NCI-H69 (cell line): ENCODE measurements at places on chromosomes 7 and 10.

DNA sequence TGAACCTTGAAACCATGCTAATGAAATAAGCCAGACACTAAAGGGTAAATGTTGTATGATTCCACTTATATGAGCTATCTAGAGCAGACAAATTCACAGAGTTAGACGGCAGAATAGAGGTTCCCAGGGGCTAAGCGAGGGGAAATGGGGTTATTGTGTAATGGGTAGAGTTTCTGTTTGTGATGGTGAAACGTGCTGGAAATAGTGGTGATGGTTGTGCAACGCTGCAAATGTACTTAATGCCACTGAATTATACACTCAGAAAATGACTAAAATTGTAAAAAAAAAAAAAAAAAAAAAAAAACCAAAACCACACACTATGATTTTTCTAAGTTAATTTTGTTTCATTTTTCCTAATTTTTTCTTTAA, 30.0 kb downstream of the SFXN4 start:
- DNase-seq: no peak

DNA sequence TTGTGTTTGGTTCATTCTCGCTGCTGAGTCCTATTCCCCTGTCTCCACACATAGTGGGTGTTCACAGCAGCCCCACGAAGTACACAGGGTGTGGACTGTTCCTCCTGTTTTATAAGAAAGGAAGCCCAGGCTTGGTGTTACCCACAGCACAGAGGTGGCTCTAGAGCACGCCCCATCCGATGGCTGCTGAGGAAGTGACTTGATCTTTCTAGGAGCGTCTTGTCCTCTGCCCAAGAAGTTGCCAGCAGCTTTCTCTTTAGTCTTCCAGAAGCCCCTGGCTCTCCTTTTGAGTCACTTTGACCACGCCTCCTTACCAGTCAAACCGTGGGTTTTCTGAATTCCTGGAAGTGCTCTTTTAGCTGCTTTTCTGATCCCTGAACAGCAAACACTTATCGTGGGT, 94.0 kb downstream of the GRK5 start:
- no peak for DNase-seq

- DNase-seq: no peak
Observed at GRCh38 chr10:10209167-10209566, 808.5 kb upstream of the CELF2 start.

- DNase-seq: no peak
Observed at GRCh38 chr7:116052006-116052405, 21.4 kb upstream of the TFEC start.

DNA sequence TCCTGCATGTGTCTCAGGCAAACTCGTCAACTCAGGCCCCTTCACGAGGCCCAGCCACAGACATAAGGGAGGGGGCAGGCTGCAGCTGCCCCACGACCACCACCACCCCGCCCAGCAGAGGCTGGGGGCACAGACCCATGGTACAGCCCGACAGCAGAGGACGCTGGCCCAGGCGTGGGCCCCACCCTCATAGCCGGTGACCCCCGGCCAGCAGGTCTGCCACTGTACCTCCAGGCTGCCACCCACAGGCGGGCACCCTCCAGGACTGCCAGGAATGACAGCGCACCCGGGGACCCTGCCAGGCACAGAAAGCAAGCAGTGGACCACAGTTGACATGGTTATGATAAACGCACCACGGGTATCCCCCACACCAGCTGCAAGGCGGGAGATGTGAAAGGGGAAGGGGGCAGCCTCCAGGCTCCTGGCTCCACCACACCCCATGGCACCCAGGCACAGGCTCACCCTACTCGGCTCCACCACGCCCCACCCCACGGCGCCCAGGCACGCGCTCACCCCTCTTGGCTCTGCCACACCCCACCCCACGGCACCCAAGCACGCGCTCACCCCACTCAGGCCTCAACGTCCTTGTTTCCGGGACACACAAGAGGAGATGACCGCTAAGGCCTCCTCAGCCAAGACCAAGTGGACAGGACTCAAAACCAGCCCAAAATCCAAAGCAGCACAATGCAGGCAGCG, 135.9 kb downstream of the MAD1L1 start:
- no peak for DNase-seq

GRCh38 chr10:11165591-11166543, 148.2 kb downstream of the CELF2 start:
- DNase-seq: peak; percentile 4

- no peak for DNase-seq
Observed at GRCh38 chr10:48682265-48682664, 2.4 kb upstream of the WDFY4 start.

GRCh38 chr7:99667179-99667578, 12.6 kb downstream of the CYP3A5 start:
- no peak for DNase-seq

DNA sequence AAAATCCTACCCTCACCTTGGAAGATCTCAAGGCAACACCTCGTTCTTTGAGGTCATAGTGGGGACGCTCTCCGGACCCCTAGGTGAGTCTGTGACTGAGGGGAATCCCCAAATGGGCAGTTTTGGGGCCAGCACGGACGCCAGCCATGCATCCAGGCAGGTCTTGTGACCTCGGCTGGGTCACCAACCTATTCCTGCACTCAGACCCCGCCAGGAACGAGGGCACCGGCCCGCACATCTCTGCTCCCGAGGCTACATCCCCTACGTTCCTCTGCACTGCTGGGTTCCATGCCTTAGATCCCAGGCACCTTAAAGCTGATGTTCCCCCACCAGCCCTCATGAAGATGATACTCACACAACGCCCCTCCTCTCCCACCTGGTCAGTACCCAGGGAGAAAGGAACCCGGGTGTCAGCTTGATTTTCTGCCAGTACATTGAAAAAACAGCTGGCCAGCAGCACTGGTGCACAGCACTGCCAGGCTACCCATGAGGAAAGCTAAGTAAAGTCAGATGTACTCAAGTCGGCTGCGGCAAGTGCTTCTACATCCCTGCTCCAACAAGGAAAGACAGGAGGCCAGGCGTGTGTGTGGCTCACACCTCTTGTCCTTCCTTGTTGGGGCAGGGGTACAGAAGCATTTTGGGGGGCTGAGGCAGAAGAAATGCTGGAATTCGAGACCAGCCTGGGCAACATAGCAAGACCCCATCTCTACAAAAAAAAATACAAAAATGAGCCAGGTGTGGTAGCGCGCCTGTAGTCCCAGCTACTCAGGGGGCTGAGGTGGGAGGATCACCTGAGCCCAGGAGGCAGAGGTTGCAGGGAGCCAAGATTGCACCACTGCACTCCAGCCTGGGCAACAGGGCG, 48.1 kb downstream of the DIP2C start:
- no peak for DNase-seq

DNA sequence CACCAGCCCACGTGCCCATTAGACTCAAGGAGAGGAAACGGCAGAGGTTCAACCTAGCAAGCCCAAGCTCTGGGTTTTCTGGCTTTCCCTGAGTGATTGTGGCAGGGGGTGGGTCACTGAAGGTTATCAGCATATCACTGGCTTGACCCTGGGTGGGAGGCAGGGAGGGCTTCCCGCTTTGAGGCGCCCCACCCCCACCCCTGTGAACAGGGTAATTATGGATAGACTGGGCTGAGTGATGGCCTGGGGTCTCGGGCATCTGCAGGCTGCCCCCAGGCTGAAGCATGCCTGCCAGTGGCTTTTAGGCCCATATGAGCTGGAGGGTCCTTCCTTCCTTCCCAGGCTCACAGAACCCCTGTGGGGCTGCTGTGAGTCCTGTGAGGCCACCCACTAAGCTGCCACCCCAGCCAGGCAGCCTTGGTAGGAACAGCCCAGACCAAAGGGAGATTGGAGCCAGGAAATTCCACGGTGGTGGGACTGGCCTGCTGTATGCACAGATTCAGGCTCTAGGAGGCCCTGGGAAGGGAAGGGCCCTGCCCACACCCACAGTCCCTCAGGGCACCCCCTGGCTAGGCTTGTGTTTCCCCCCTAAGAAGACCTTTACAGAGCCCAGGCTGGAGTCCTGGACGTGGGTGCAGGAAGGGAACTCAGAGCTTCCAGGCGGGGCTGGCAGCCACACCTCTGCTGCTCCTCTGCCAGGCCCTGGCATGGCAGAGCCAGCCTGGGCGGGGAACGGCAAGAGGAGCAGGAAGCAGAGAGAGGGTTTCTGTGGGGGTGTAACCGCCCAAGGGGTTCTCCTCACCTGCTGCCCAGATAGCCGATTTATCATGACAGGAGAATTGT, 33.1 kb downstream of the GPRIN2 start:
- DNase-seq: peak; percentile 18

GRCh38 chr10:11687357-11687771, 54.8 kb upstream of the ECHDC3 start:
- DNase-seq: no peak

DNA sequence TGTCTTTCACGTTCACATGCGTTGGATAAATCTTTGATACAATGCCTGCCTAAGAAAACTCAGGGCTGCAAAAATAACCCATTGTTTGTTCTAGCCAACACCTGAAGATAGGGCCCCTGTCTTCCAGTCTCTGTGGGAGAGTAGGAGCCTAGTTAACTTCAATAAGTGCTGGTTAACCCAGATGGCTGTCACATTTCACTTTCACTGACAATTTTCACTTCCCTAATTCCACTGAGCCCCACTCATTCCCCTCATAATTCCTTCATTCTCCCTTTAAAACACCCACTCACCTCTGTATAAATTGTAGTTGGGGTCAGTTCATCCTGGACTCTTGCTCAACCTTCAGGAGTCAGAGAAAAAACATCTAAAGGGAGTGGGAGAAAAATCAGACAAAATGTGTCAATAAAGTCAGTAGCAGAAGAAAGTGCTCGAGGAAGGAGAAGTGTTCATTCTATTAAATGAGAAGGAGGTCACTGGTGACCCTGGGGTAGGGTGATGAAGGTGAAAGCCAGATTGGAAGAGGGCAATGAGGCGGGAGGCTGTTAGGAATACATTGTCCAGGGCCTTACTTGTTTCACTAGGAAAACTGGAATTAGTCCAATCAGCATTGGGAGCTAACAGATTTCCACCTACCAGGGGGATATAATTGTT, 51.2 kb upstream of the ABI1 start:
- DNase-seq: no peak

DNA sequence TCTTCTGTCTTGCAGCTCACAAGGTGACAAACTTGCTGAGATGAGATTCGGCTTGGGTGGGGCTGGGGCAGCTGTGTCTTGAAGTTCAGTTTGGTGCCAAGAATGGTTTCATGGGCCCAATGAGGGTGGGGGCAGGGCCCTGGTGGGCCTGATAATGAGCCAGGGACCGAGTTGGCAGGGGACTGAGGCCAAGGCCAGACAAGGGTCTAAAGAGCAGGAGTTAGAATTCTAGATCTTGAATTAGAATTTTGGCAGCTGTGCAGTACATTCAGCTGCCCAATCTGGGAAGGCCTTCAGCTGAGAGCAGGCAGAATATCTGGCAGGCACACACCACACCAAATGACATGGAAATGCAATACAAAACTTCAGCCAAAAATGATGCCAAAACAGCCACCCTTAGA, 1.5 kb upstream of the JAZF1 start:
- DNase-seq: no peak

- DNase-seq: no peak
Observed at GRCh38 chr7:144473908-144474307, 70.4 kb upstream of the NOBOX start.

DNA sequence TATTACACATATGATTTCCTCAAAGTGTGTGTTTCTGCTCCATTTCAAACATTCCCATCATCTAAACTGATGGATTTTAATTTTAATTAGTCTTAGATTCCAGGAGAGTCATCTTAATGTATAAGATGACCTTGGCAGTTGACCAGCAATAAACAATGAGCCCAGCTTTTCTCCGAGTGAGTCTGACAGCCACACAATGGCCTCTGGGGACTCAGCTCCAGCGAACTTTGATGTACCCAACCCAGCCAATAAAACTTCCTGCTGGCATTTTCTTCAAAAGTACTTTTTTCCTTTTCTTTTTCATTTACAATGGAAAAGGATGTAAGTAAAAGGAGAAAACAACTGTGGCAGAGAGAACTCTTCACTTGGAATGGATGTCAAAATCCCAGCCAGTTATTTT, 139.1 kb upstream of the CTBP2 start:
- DNase-seq: no peak

- DNase-seq: no peak
Observed at GRCh38 chr10:51640120-51640819, 59.1 kb downstream of the CSTF2T start.

GRCh38 chr10:10292501-10292900, 725.2 kb upstream of the CELF2 start:
- no peak for DNase-seq

GRCh38 chr7:149773446-149774236, at the start of gene ZNF467:
ZNF467 (minus strand) TSS chr7:149773588; CDS start chr7:149771032, 2,556 bp downstream.
- peak; percentile 83 for DNase-seq

DNA sequence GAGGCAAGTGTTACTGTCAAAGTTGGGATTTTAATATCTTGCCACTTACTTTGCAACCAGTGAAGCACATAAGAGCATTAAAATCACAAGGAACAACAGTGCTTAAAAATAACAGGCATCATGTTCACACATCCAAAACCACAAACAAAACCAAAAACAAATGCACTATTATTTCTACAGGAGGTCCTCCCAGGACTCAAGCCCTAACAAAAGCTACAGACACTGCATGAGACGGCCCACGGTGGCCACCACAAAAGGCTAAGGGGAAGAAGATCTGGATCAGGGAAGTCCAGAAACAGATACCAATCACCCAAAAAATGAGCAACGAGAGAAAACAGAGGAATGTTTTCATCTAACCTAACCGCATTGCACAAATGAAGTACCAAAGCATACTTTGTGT, 158.4 kb downstream of the ZMYND11 start:
- no peak for DNase-seq

GRCh38 chr10:112658900-112659638, 212.1 kb downstream of the VTI1A start:
- DNase-seq: peak; percentile 67

GRCh38 chr7:129332254-129333035, 101.8 kb upstream of the STRIP2 start:
- DNase-seq: peak; percentile 31

DNA sequence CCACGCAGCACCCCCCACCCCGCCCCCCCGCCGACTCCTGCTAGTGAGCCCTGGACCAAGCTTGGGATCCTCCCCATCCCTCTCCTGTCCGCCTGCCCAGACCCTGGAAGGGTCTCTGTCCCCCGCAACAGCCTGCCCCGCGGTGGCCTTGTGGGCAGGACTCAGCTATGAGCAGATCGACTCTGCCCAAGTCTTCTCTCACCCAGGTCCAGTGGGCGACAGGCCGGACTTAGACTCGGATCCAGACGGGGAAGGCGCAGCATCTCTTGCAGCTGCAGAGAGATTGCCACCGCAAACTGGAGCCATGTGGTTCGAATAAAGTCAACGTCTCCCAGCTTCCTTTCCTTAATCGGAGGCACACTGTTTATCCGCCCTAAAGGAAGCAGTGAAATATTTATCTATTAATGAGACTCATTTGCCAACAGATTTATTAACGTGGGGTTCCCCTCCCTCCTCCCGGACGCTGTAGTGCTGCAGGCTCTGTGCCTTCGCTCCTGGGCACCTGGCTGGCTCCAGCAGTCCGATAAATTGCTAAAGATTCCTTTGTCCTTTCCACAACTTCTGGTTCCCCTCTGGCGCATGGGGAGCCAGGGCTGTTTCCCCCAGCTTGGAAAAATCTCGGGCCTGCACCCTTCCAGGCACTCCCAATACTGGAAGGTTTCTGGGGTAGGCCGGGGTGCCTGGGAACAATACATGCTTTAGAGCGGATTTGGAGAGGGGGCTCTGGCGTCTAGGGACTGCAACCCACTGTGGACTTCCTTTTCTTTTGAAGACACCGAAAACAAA, 634 bp upstream of the HOXA7 start:
- no peak for DNase-seq

- no peak for DNase-seq
Observed at GRCh38 chr10:48412081-48412480, 105.6 kb downstream of the MAPK8 start.

GRCh38 chr7:14341200-14341775, 351.8 kb upstream of the ETV1 start:
- DNase-seq: peak; percentile 79
